ENCODE measurements at places on chromosomes 5 and 9. TPM values are rescaled to one million over a fixed set of nuclear protein-coding genes. Genes with fewer than 3 reads are reported as not detected.

The ACTBL2 gene
- 0.11 TPM for total RNA-seq

The PCDHGA5 gene
- total RNA-seq, result 0.87 TPM

The TMEM232 gene
- 2.0 TPM for total RNA-seq

The ASPN gene
- total RNA-seq, result 1.00 TPM

Data from uterine smooth muscle cell (primary cell).